ENCODE measurements at places on chromosomes 4 and X. TPM values are rescaled to one million over a fixed set of nuclear protein-coding genes. Genes with fewer than 3 reads are reported as not detected.

GRCh38 chr4:182843808-182844325, 73.3 kb downstream of the DCTD start:
- no peak for DNase-seq

DNA sequence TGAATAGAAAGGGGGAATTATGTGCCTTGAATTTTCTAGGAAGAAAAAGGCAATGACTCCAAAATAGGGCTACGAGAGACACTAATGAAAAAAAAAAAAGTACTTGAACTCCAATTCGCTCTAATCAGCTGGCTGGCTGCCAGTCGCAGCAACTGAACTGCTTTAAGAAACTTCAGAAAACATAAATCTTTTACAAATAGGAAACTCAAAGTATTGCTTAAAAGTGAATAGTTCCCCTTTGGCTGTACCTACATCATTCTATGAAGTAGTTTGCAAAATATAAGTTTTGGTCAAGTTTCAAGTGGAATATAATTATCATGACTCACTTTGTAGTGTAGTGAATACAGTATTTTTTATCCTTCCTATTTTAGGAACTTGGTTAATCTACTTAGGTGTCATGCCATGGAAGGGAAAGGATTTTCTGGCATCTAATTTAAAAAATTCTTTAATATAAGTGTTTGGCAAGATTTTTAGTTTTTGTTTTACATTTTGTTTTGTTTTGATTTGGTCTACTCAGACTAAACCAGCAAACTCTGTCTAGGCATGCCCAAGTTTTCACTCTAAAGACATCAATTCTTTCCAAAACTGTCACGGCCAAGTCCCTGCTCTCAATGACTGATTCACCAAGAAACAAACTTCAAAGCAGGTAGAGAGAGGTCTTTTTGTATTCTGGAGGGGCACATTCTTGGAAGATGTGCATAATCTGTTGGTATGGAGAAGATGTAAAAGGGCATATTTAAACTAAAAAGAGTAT, 382.4 kb upstream of the GALNT7 start:
- DNase-seq, result peak; percentile 57

- no peak for DNase-seq
Observed at GRCh38 chr4:109878355-109878754, 30.4 kb downstream of the LRIT3 start.

DNA sequence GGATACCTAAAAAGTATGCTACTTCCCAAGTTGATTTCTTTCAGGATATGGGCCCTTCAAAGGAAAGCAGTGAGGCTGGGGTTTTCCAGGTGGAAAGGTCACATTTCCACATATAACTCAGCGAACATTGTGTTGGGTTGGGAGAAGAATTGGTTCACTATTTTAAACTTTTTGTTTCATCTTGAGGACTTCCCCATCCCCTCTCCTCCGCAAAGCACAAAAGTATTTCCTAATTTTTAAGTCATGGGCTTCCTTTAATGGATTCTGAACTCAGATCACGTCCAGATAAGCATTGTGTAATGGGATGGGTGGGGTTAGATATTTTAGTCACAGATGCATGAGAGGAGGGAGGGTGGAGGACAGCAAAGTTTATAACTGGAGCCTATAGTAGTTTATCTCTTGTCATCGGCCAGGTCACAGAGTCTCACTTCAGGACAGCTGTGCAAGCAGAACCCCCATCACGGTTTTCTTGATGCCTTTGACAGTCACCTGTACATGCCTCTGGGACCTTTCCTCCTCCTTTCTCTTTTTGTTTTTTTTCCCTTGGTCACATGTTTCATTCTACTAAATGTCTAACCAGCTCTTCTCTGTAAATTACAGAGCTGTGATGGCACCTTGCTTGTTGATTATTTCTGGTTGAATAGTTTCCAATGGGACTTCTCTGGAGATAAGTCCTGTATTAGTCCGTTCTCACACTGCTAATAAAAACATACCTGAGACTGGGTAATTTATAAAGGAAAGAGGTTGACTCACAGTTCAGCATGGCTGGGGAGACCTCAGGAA, 115.4 kb downstream of the PTTG2 start:
- no peak for DNase-seq

GRCh38 chr4:133624744-133625143, 475.6 kb downstream of the PCDH10 start:
- peak; percentile 3 for DNase-seq

GRCh38 chr4:81647388-81647787, 175.7 kb upstream of the RASGEF1B start:
- DNase-seq, result no peak

DNA sequence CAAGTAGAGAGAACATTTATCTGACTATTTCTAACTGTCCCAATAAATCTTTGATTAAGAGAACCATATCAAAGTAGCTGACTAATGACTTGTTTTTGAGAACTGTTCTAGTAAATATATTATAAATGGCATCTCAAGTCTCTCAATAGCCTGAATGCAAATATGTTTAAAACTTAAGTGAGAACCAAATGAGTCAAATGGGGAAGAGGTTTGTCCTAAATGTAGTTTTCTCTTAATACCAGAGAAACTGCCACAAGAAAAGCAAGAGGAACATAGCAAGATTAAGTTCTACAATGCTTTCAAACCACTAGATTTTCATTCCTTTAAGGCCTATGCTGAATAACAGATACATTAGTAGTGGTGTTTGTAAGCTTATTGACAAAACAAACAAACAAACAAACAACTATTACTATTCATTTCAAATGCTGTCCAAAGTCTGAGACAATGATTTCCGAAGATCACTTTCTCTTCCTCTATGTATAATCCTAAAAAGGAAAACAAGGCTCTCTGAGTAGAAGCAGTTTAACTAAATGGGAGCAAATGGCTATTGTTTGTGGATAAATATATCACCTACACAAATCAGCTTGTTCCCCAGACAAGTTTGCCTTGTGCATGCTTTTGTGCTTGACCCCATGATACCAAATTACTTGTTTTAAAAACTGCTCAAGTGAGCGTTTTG, 408.4 kb upstream of the EMCN start:
- DNase-seq, result no peak

DNA sequence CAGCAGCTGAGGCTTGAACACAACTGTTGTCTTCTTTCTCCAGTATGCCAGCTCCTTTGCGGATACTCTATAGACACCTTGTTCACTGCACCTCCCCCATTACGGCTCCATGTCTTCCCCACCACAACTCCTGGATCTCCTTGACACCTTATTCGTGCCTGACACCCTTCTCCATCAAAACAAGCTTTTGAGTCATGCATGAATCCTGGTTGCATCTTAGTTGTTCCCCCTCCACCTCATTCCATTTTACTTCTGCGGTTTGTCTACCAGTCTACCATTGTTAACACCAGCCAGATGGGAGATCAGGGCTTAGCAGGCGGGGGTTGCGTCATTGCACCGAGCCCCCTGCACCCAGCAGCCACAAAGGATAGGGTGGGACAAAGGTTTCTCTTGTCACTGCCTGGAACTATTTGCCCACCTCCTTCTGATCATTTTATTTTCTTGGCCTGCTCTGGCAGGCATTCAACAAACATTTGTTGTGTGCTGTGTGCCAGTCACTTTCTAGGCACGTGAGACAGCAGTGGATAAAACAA, 2.0 kb upstream of the CDK16 start:
- DNase-seq, result no peak

DNA sequence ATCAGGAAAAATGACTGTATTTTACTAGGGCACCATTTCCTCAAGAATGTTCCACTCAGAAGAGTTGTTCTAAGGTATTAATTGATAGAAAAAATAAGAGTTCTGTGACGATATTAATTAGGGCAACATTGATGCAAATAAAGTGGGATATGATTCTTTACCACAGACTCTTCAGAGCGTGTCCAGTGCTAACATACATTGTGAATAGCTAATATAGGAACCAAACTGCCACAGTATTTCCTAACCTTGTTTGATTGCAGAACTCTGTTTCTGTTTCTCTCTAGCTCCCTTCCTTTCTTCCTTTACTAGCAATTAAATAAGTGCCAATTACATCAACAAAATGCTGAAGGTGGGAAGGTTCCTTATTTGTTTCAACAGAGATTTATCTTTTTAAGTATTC, 154.1 kb upstream of the CPEB2 start:
- no peak for DNase-seq

DNA sequence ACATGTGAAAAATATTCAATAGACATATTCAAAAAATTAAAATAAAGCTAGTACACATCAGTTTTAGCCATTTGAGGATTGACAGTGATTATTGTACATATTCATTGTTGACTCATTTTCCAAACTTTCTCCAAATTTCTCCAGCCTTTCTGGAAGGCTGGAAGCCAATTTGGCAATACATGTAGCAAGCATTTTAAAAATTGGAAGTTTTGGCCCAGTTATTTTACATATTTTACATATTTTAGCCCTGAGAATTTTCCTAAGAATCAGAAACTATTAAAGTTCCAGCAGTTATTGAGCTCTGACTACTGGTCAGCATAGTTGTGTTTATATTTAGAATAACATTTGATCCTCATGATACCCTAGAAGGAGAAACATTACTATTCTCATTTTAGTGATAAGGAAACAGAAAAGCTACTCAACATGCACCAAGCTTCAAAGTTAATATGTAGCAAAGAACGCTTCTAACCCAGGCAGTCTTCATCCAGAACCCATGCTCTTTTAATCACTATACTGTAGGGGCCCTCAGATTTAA, 3.2 kb downstream of the CABS1 start:
- DNase-seq, result no peak

DNA sequence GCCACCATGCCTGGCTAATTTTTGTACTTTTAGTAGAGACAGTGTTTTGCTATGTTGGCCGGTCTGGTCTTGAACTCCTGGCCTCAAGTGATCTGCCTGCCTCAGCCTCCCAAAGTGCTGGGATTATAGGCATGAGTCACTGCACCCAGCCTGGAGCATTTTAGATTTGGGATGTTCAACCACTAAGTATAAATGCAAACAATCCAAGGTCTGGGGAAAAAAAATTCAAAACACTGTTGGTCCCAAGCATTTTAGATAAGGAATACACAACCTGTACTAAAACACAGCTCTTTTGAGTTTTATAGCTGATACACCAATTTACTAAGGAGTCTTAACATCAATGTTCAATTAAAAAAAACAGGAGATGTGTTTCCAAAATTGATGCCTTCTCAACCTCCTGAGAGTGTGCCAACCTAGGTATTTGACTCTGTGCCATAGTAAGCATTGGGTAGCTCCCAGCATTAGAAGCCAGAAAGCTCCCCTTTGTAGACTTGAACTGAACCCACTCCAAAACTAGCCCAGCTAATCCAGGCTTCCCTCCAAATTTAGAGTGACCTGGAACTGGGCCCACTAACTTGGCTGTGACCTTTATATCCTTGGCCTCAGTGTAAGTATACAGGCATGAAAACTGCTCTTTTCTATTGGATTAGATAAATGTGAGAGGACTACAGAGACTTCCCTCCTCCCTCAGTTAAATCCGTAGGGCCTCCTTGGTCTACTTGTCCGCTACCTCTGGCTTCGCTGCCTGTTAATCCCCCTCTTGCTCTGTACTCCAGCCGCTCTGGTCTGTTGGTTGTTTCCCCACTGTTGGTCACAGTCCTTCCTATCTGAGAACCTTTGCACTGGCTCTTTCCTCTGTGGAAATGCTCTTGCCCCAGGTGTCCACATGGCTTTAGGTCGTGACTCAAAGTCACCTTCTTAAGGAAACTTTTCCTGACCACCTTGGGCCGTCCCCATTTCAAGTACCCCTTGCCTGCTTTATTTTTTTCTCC, 77.6 kb downstream of the CCKAR start:
- no peak for DNase-seq

- no peak for DNase-seq
Observed at GRCh38 chr4:69522554-69522953, 26.8 kb upstream of the UGT2B4 start.

- peak; percentile 53 for DNase-seq
Observed at GRCh38 chr4:151325111-151325948, at the start of gene SH3D19. TSS of gene SH3D19 (minus strand) at chr4:151325605. CDS start at chr4:151325352, 253 bp downstream.

DNA sequence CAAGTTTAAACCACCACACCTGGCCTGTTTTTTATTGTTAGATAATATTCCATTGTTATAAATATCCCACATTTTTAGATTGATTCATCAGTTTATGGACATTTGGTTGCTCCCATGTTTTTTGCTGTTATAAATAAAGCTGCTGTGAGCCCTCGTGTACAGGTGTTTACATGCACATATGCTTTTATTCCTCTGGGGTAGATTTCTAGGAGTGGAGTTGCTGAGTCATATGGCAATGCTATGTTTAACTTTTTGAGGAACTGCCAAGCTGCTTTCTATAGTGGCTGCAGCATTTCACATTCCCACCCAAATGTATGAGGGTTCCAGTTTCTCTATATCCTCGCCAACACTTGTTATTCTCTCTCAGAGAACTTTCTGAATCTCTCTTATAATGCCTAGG, 90.5 kb downstream of the TBL1X start:
- no peak for DNase-seq

DNA sequence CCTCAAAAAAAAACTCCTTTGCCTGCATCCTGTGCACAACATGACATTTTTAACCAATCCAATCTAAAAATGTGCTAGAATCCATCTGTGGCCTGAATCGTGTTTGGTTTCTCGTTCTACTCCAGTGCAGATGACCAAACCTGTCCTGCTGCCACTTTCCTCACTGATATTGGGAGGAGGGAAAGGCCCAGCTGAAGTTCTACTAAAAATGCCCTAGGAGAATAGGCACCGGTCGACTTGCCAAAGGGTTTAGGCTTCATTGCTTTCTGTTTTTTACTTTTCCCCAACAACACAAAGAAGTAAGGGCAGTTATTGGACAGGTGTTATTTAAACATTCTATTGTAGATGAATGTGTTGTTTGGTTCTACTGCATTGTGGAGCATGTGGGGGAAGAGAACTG, 7.8 kb upstream of the FHDC1 start:
- DNase-seq, result no peak

DNA sequence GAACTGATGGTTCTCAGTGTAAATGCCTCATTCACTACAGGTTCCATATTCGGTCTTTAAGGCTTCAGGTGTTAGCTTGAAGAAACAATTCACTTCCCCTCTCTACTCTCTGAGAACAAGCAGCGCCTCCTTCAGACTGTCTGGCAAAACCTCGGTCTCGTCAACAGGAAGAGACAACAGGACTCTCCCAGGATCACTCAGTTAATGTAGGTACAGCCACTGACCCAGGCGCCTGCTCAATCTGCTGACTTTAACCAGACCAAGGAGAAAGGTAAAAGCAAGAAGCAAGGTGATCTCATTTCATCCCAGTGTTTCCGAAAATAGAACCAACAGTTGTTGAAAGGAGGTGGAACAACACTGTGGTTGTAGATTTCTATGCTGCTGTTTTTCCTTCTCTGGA, 102.2 kb downstream of the SLC2A9 start:
- DNase-seq, result no peak

DNA sequence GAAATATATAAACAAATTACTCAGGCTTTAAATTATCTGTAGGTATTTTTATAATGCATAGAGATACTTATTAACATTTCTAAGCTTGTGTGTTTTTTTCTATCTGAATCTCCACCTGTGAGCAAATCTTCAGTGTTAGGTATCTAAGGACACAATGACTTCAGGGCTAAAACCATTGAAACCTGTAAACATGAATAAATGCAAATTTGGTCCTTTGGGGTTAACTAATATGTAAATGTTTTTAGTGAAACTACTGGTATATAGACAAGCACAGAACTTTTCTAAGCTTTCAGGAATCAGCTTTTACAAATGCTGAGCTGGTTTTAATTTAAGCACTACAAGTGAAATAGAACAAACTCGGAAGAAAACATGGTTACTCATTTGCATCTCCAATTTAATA, 147.9 kb downstream of the FBXO8 start:
- DNase-seq, result no peak

GRCh38 chrX:132488180-132488705, 595 bp downstream of the MBNL3 start:
- DNase-seq, result no peak

The FAM184B gene
- 0.50 TPM for polyA plus RNA-seq

The DKK2 gene
- polyA plus RNA-seq, result 1.5 TPM

The GRPR gene
- 0.29 TPM for polyA plus RNA-seq

The ADAMTS3 gene
- polyA plus RNA-seq, result 8.7 TPM

The NAT8L gene
- 7.9 TPM for polyA plus RNA-seq

The FAAH2 gene
- polyA plus RNA-seq, result 16.1 TPM

The DCLK2 gene
- 10.5 TPM for polyA plus RNA-seq

The KCNE5 gene
- polyA plus RNA-seq, result 6.0 TPM

The TET2 gene
- polyA plus RNA-seq, result 26.5 TPM

All from renal pelvis (tissue), 12 donors.